AG08396 (cell line): ENCODE measurements at places on chromosomes 3 and 15.

DNA sequence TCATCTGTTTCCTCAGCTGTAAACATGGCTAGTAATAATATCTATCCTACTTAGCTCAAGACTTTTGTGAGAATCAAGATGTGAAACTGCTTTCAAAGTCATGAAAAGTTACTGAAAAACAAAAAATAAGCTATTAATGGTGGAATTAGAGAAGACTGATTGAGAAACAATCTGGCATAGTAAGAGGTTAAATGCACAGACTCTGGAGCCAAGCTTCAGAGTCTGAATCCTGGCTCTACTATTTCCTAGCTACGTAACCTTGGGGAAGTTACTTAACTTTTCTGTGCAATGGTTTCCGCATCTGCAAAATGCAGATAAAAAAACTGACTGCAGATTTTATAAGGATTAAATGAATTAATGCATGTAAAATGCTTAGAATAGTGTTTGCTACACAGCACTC lies 28.8 kb downstream of the LRRFIP2 start:
- no peak for DNase-seq

DNA sequence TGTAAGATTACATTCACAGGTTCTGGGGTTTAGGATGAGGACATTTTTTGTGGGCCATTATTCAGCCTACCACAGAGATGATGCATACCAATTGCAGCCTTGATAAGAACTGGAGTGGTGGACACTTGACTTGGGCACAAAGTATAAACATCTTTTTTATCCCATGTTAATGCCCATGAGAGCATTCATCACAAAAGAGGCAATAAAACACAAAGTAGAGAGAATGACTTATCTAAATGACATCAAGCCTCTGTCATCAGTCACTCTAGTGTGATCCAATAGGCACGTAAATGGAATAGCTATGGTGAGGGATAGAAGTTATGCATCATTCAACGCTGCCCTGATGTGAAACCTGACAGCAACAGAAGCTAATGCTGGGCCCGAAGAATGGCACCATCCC lies 25.8 kb downstream of the VEPH1 start:
- no peak for DNase-seq

- peak; percentile 25 for DNase-seq
These were observed 603 bp downstream of the SLC7A14 start for GRCh38 chr3:170585008-170585936.

DNA sequence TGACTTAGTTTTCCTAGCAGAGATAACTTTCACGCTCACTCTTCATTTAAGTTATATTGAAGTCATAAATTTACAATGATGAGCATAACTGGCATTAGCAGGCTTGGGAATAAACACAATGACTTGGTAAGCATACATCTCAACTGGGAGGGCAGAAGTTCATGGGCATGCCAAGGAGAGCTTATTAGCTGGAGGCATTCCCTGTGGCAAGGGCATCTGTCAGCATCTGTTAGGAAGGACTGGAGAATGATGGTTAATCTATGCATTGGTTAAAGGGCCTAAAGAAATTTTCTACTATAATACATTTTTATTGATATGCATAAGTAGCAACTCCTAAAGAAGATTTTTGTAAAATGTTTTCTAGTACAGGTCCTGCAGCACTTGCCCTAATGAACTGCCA lies 52.4 kb downstream of the NEK11 start:
- DNase-seq = no peak

DNA sequence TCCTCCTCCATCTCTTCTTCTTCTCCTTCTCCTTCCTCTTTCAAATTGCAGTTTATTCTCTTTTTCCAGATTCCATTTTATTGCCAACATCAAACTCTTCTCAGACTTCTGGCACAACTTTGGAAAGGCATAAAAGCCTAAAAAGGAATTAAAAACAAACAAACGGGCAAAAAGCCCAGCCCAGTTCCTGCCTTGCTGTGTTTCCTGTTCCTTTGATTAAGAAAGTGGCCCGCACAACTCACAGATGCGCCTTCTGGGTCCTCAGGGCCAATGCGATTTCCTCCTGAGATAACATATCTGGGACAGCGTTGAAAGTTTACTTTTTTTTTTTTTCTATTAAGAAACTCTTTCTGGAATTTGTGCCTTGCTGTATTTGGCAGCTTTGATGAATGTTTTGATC lies 158.7 kb upstream of the UBE3A start:
- DNase-seq = no peak

GRCh38 chr3:64761729-64762128 lies 73.9 kb upstream of the ADAMTS9 start:
- DNase-seq = no peak

DNA sequence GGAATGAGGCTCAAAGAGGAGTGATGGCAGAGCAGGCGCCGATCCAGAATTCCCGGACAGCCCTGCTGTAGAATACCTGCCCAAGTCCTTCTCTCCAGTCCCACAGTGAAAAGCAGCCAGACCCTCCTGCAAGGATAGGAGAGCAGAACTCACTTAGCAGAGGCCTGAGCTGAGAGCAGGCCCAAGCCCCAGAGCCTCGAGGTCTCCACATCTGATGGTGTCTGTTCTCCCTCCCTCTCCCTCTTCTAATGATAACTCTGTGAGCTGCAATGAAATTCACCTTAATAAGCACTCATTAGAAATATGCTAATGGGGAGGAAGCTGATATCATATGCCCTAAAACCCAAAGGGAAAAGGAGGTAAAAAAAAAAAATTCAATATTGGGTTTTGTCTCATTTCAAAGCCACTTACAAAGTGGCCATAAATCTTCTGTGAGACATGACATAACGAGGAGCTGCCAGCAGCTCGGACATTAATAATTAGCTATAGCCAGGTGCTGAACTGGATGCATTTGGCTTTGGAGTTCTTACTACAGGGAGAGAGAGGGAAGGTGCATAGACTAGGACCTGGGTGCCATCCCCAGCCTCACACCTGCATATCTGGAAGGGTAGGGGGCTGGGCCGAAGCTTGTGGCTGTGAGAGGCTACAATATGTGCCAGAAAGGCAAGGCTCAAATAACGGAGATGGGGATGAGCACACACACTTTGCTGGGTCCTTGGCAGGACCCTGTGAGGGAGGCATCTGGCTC lies 108.4 kb downstream of the MEGF11 start:
- no peak for DNase-seq

DNA sequence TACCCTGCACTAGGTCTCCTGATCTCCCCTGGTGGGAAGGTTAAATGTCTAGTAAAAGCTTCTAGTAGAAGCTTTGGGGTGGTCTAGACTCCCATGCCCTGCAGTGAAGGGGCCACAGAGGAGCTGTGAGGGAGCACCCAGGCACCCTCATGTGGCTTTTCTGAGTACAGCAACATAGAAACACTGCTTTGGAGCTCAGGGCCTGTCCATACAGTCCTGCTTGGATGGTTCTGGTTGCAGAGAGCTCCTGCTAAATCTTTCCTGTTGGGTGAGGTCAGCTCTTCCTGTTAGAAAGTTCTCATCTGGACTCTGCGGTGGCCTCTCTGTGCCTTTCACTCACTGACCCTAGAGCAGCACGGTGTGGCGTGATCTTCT lies 47.8 kb downstream of the GPD1L start:
- DNase-seq = no peak

GRCh38 chr3:42115215-42115614 lies 24.1 kb downstream of the TRAK1 start:
- no peak for DNase-seq

DNA sequence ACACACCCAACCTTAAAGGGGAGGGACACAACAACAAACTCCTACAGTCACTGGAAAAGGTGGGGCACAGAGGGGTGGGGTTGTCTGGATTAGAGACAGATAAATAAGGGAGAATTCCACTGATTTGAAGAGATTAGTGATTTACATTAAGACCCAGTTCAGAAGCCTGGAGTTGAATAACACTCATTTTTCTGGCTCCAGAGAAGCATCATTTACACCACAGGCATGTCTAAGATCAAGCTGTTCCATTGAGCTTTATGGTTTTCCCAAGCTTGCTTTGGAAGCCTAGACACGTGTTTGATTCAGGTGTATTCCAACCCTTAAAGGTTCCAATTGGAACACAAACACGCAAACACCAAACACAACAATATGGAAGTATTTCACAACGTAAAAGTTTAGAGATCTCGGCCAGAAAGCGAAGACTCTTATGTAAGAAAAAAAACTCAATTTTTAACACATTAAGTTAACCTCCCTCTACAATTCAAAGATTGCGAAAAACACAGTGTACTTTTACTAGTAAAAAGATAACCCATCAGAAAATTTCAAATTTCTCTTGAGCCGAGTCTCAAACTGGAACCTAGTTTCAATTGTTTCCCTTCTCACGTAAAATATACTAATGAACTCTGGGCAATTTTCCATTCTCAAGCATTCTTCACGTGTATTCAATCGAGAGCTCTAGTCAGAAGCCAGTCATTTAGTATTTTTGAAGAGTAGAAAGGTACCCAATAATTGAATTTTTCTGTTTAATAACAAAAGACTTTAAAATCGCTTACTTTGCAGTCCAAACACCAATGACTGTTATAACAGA lies 2.1 kb downstream of the TRA2B start:
- no peak for DNase-seq

DNA sequence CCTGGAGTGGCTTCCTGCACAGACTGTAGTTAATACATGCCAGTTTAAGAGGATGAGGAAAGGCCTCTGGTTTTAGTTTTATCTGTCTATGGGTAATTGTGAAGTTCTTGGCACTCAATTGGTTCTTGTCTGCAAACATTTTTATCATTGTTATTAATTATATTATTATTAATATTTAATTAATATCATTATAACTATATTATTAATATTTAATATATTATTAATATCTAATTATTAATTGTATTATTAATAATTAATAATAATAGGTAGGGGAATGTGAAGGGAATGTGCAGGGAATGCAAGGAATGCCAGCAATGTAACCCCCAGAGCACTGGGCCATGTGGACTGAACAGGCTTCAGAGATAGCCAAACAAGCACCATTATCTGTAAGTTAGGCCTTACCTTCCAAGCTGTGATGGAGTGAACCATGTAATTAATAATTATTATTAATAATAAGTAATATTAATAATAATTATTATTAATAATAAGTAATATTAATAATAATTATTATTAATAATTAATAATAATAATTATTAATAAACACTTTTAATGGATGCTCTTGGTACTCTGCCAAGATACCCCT lies 79.8 kb upstream of the NMNAT3 start:
- DNase-seq = no peak

DNA sequence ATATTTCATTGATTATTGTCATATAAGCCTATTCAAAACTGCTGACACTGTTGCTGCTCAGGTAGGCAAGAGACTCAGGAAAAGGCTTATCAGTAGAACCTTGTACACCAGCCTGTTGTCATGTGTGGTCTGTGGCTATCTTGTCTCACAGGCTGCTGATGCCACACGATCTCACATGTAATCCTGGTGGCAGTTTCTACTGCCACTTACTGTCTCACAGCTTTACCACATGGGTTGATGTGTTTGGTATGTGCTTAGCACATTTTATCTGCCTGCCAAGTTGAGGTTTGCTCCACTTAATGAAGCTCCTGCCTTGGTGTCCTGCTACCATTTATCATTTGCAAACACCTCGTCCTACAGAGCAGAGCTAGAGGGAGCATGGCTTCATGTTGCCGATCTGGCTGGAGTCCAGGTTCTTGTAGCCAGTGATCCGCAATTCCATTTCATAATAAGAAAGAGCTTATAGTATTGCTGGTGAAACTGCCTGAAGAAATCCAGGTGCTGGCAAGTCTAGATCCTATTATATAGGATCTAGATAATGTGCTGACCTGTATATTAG lies 637.9 kb downstream of the NLGN1 start:
- DNase-seq = no peak
